ENCODE measurements at places on chromosomes 16 and 17.

DNA sequence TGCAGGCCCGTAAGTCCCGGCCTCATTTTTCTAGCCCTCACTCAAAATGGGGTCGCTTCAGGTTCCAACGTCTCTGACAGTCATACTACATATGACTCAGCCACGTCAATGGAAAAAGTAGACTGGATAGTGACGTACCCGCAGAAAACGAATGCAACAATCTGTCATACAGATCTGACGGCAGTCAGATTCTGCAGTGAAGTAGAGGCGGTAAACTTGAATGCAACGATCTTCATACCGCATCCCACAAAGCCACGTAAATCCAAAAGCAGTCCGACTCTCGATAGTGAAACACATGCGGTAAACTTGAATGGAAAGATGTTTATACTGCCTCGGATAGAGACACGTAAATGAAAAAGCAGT, 38.4 kb upstream of the ARL4D start:
- peak; percentile 48 for DNase-seq

- DNase-seq: no peak
Observed at GRCh38 chr16:50988441-50988840, 162.6 kb downstream of the SALL1 start.

DNA sequence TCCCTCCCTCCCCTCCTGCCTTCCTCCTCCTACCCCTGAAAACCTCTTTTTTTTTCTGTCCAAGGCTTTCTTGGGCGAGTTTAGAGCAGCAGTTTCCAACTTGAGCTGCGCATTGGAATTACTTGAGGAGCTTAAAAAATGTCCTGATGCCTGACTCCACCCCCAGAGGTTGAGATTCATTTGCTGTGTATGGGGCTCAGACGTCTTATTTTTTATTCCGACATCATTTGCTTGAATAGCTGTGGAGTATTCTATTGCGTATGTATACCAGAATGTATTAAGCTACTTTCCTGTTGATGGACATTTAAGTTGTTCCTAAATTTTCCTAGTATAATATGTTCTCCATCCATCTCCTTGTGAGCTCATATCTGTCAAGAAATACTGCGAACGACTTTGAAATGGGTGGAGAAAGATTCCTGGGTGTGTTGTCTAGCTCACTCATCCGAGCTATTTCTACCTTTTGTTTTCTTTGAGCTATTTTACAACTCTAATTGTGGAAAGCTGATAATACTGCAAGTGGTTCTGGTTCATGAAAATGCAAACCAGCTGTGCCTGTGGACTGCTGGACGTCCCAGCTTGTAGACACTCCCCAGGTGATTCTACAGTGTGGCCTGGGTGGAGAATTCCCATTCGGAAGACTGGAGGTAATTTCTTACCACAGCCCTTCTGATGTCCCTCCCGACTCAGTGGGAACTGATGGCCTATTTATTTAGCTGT, 40.5 kb downstream of the CMIP start:
- no peak for DNase-seq

- DNase-seq: no peak
Observed at GRCh38 chr16:66856184-66856730, 12.0 kb downstream of the CA7 start.

- no peak for DNase-seq
Observed at GRCh38 chr17:82623707-82624106, 24.5 kb downstream of the WDR45B start.

DNA sequence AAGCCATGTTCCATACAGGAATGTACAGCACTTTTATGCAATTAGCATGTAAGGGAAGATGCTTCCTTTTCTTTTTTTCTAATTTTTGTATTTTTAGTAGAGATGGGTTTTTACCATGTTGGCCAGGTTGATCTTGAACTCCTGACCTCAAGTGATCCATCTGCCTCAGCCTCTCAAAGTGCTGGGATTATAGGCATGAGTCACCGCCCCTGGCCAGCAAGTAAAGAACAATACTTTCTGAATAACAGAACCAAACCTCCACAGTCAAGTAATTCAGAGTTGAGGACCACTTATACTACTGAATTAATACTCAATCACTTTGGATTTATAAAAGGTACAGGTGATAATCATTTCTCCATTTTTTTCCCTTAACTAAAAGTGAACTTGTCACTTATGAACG, 13.0 kb downstream of the C16orf87 start:
- DNase-seq: no peak

- DNase-seq: no peak
Observed at GRCh38 chr17:62189377-62189776, 124.3 kb upstream of the MED13 start.

DNA sequence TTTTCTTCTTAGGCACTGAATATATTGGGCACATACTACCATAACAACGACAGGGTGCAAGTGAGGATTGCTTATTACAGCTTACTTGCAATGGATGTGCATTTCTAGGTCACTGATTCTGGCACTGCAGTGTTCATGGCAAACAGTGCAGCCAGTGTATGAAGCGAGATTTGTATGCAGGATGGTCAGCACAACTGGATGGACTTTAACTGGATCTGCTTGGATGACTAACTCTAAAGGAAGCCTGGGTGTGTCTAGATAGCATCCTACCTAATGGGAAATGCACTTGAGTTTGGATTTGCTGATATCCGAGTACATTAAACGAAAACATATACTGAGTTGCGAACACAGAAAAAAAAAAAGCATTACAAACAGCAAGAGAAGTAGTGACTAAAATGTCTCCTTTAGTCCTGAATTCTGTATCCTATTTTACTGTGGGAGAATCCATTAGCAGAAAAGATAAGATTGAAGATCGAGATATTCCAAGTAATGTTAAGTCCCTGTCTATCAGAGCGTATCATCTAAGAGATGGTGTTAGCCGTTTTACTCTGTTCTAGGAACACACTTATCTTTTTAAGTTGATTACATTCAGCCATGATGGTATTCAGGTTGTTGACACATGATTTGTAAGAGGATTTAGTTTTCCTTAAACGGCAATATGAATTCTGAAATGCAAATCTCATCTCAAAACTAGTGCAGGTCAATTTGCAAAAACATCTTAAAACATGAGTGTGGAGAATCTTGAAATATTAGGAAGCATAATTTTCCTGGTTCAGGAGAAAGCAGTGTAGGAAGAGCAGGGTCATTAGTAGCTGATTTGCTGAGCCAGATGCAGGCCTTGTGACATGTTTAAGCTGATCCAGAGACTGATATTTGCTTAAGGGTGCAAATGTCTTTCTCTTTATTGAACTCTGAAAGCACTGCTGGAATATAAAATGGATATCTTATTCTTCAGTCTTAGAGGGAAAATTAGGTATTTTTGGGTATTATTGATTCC, 142.6 kb upstream of the CPHXL start:
- no peak for DNase-seq

DNA sequence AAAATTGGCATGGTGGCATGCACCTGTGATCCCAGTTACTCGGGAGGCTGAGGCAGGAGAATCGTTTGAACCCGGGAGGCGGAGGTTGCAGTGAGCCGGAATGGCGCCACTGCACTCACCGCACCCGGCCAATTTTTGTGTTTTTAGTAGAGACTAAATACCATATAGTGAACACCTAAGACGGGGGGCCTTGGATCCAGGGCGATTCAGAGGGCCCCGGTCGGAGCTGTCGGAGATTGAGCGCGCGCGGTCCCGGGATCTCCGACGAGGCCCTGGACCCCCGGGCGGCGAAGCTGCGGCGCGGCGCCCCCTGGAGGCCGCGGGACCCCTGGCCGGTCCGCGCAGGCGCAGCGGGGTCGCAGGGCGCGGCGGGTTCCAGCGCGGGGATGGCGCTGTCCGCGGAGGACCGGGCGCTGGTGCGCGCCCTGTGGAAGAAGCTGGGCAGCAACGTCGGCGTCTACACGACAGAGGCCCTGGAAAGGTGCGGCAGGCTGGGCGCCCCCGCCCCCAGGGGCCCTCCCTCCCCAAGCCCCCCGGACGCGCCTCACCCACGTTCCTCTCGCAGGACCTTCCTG, at the start of gene HBQ1:
Gene HBQ1, plus strand, starts transcription at position 359 of the 575 bp plus-strand sequence. Its CDS starts 28 bp downstream, at position 387.
- peak; percentile 72 for DNase-seq

DNA sequence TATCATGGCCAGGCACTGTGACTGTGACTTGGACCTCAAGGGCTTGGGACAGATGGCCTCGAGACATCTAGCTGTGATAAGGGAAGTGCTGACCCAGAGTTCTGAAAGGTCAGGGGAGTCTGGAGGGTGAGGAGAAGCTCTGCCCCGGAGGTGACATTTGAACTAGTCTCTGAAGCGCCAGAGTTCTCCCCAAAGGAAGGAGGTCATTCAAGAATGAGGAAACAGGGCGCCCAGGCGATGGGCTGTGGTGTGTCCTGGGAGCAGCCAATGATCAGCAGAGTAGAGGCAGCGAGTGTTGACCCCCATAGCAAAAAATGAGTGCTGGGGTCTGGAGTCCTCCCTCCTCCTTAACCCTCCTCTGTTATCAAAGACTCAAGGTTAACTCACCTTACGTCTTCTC, 4.9 kb downstream of the STARD3 start:
- no peak for DNase-seq

- DNase-seq: no peak
Observed at GRCh38 chr16:68070249-68070730, 14.9 kb upstream of the NFATC3 start.

GRCh38 chr17:31211352-31212012, 85.6 kb downstream of the OMG start:
- no peak for DNase-seq

DNA sequence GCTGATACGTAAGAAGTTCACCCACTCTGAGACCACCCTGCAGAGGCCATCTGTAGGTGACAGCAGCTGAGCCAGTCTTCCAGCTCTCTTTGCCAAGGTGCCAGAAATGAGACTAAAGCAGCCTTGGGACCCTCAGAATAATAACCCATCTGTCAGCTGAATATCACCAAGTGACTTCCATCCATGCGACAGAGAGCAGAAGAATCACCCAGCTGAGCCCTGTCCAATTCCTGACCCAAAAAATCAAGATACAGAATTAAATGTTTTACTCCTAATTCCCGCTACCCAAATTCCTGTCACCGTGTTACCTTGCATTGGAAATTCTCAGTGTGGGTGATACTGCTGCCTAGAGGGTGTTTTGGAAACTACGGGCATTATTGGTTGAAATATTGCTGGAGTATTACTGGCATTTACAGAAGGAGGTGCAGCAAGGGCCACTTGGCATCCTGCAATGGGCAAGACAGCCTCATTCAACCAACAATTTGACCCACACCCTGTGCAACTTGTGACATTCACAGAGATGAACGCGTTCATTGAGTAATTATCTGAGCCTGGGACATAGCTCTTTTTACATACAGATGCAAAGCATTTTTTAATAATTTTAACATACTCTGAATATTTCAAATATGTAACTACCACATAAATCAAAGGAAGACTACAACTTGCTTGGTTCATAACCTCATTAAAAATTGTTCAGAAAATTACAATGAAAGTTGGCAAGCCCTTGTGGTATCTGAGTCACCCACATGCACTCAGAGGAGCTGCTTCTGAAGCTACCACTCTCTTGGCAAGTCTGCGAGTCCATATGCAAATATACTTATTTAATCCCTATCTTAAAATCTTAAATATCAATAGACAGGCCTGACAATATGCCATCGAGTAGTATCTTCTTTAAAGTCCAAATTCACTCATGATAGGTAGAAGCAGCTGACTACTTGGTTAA, 126.6 kb downstream of the C16orf95 start:
- no peak for DNase-seq

GRCh38 chr16:77569406-77569805, 134.6 kb upstream of the ADAMTS18 start:
- no peak for DNase-seq

DNA sequence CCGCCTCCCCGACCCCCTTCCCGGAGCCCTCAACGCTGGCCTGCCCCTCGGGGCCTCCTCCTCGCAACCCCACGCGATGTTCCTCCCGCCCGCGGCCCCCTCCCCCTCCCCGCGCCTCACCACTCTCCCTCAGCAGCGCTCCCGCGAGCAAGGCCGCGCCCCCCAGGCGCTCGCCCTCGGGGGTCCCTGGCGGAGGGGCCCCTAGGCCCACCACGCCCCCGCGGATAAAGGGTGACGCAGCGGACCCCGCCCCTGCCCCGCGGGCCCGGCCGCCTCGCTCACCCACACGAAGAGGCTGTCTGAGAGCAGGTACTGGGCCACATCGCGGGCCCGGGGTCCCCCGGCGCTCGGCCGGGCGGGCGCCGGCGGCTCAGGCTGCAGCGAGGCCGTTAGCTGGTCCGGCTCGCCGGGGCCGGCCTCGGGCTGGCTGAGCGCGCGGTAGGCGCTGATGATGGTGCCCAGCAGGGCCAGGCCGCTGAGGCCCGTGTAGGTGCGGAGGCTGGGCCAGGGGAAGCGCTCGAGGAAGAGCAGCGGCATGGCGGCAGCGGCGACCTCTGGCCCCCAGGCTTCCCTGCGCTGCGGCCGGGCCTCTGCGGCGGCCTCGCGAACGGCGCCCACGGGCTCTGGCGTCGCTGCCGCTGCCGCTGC, 430 bp downstream of the AMFR start:
- peak; percentile 26 for DNase-seq

- DNase-seq: peak; percentile 42
Observed at GRCh38 chr17:8223356-8224126, 13.2 kb upstream of the AURKB start.
